ENCODE measurements at places on chromosomes 2 and 18. TPM values are rescaled to one million over a fixed set of nuclear protein-coding genes. Genes with fewer than 3 reads are reported as not detected.

Gene TMEM37
- total RNA-seq: 0.76 TPM

Gene DSG3
- total RNA-seq: not detected

Gene ADAM23
- 0.13 TPM for total RNA-seq

Gene RHOB
- 211 TPM for total RNA-seq

Gene RFTN2
- 23.5 TPM for total RNA-seq

Gene TMEM247
- not detected for total RNA-seq

Gene DNAJB2
- total RNA-seq: 36.3 TPM

Gene HRH4
- 0.11 TPM for total RNA-seq

Gene SLC11A1
- 1.3 TPM for total RNA-seq

Gene FOXI3
- total RNA-seq: not detected

Gene ANKRD62
- not detected for total RNA-seq

Gene RESP18
- not detected for total RNA-seq

Gene IGFBP5
- total RNA-seq: 1,050 TPM

Gene CRYBA2
- not detected for total RNA-seq

Gene POU3F3
- total RNA-seq: not detected

Gene CRYGD
- total RNA-seq: not detected

Gene GPAT2
- 0.76 TPM for total RNA-seq

Gene ASB18
- total RNA-seq: not detected

Gene TANC1
- total RNA-seq: 31.6 TPM

Gene HOXD4
- 1.6 TPM for total RNA-seq

Gene ASIC4
- under 0.01 TPM for total RNA-seq

Gene CAPN14
- total RNA-seq: 0.13 TPM

Gene GCG
- not detected for total RNA-seq

Gene LYG2
- not detected for total RNA-seq

Gene KATNAL2
- 5.9 TPM for total RNA-seq

Gene GFPT1
- total RNA-seq: 66.6 TPM

Gene MAPRE3
- 5.8 TPM for total RNA-seq

Gene CYS1
- 8.3 TPM for total RNA-seq

Gene COL3A1
- total RNA-seq: 2,175 TPM

Gene ALPI
- not detected for total RNA-seq

Gene FABP1
- not detected for total RNA-seq

Gene SERPINB4
- not detected for total RNA-seq

Gene CHRND
- total RNA-seq: not detected

Gene LIPT1
- 10.8 TPM for total RNA-seq

Gene AQP4
- total RNA-seq: not detected

Gene RBM43
- total RNA-seq: 26.4 TPM

Gene FAM228A
- total RNA-seq: 0.43 TPM

Gene PROKR1
- total RNA-seq: 0.11 TPM

Gene STPG4
- 0.52 TPM for total RNA-seq

Gene CABLES1
- 21.2 TPM for total RNA-seq

Gene DOK6
- total RNA-seq: 0.76 TPM

Gene RHBDD1
- 49.6 TPM for total RNA-seq

Gene FZD7
- total RNA-seq: 11.6 TPM

Gene UGT1A6
- not detected for total RNA-seq

Gene PCARE
- total RNA-seq: not detected

Gene HOXD10
- total RNA-seq: 0.78 TPM

Gene MAP3K19
- not detected for total RNA-seq

Gene KCNG2
- total RNA-seq: not detected

Measured in articular chondrocyte of knee joint (primary cell).